Uterus (tissue), 4 donors: ENCODE measurements at places on chromosomes 2 and 18. TPM values are rescaled to one million over a fixed set of nuclear protein-coding genes. Genes with fewer than 3 reads are reported as not detected.

- DNase-seq, result no peak
Observed at GRCh38 chr2:157158111-157158510, 99.4 kb upstream of the GALNT5 start.

- DNase-seq, result no peak
Observed at GRCh38 chr2:236685361-236685760, 115.7 kb downstream of the ACKR3 start.

DNA sequence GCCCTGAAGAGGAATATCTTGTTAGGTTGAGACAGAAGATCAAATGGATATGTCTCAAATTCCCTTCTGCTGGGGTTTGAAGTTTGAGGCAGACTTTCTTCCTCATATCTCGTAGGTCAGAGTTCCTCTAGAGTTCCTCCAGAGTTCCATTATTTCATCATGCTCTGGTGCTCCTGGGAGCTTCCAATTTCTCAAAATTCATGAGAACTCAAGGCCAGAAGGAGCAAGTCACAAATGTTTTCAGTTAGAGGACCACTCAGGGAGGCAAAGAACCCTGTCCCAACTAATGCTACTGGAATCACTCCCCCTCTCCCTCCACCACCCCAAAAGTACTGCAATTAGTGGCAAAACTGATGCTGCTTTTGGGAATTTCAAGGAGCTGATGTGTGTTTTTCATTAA is 115.7 kb upstream of the RBMS1 start:
- no peak for DNase-seq

GRCh38 chr2:197071213-197071612 is 144.7 kb upstream of the PGAP1 start:
- no peak for DNase-seq

GRCh38 chr18:38174594-38174993 is 609.0 kb upstream of the CELF4 start:
- DNase-seq, result no peak

- DNase-seq, result no peak
Observed at GRCh38 chr2:202883987-202884675, 12.6 kb upstream of the ICA1L start.

GRCh38 chr2:206086716-206087350 is 859 bp upstream of the INO80D start:
- DNase-seq, result no peak

- no peak for DNase-seq
Observed at GRCh38 chr2:66548422-66548821, 113.5 kb downstream of the MEIS1 start.

DNA sequence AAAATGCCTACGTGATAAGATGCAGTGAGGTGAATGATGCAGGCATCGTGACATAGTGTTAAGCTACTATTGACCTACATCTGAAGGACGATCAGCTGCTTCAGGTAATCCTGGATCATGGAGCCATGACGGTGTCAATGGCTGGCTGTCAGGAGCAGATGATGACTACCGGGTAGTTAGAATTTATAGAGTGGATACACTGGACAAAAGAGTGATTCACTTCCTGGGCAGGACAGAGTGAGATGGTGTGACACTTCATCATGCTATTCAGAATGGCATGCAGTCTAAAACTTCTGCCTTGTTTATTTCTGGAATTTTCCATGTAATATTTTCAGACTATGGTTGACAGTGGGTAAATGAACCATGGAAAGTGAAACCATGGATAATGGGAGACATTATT is 29.5 kb downstream of the METTL8 start:
- no peak for DNase-seq

DNA sequence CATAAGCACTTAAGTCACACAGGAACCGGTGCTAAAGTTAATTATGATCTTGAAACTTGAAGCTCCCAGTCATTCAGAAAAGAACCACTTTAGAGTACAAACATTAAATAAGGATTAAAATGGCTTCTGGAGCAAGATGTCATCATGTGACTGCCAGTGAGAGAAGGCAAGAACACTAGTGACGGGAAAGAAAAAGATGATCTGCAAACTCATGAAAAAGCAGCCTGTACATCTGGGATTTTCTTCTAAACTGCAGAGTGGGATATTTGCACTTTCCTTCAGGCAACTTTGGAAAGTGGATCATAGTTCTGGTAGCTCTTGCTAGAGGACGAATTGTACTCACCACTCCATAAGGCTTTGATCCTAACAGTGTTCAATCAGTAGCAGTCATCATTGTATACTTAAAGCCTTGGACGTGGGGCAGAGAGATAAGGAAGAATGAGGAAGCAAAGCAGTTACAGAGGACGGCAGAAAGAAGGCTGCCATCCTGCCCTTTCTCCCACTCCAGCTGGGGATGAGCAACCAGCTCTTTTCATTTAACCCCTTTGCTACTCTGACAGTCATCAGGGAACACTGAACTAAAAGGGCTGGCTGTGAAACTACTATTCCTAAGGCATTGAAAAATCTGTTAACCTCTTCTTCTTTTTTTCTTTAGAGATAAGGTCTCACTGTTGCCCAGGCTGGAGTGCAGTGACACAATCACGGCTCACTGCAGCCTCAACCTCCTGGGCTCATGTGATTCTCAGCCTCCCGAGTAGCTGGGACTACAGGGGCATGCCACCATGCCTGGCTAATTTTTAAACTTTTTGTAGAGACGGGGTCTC is 18.1 kb downstream of the ABHD3 start:
- no peak for DNase-seq

DNA sequence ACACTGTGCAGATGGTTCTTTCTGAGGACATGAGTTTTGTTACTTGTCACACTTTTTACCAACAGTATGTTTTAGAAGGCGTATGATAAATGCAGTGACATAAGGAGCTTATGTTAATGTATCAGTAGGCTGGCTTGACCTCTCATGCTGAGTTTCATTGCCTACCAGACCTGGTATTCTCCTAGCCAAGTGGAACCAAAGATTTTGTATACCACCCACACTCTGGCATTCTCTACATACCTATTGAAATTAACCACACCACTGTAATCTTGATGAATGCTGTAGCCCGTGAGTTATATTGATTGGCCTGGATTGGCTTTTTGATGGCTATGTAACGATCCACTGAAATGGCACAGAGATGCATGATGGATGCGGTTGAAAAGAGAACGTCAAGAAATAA is 11.4 kb downstream of the HTR2B start:
- DNase-seq, result no peak

- no peak for DNase-seq
Observed at GRCh38 chr2:55420439-55420725, 726 bp upstream of the CCDC88A start.

- no peak for DNase-seq
Observed at GRCh38 chr2:15116830-15117229, 444.3 kb downstream of the NBAS start.

- no peak for DNase-seq
Observed at GRCh38 chr2:13413989-13414388, 697.3 kb downstream of the TRIB2 start.

- no peak for DNase-seq
Observed at GRCh38 chr2:152174574-152174973, 989 bp downstream of the STAM2 start.

DNA sequence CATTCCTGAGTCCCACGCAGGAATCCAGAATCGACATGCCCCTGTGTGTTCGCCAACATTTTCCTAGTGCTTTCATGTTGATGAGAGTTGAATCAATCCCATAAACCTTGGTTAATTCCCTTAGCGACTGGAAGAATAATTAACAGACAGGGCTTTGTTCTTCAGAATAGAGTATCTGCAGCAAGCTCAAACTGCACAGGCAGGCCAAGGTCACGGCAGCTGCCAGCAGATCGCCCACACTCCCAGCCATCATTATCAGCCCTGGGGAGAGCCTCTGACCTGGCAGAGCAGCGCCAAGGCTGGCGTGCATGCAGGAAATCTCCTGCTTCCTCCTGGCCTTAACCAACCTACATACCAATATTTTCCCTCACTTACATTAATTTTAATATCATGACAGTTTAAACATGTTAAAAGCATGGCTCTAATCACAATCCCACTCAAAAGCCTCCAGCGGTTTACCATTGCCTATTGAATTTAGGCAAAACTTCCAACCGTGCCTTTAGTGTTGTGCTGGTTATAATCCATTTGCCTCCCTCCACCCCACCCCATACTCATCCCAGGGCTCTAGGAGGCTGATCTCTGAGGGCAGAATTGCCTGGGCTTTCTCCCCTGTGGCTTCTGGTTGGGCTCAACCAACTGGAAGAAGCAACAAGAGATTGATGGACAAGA is 46.8 kb upstream of the NCK2 start:
- DNase-seq, result no peak

DNA sequence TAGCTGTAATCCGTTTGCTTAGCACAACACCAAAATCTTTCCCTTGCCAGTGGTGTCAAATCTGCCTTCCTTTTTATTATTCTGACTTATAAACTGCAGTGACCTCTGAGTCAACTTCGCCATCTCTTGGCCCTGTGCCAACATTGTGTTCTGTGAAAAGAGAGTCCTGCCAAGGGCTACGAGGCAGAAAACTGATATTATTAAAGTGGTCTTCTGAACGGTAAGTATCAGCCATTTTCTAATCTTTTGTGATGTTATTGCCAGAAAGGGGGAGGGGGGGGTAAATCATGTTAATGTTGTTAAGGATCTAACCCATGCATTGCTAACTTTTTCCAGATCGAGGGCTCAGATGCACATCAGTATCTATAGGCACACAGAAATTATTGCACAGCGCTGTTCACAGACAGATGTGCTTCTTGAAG is 121.5 kb upstream of the LTBP1 start:
- peak; percentile 25 for DNase-seq

GRCh38 chr2:39093218-39093898 is 27.5 kb downstream of the SOS1 start:
- DNase-seq, result no peak

- DNase-seq, result no peak
Observed at GRCh38 chr2:80429251-80429650, 124.7 kb upstream of the LRRTM1 start.

DNA sequence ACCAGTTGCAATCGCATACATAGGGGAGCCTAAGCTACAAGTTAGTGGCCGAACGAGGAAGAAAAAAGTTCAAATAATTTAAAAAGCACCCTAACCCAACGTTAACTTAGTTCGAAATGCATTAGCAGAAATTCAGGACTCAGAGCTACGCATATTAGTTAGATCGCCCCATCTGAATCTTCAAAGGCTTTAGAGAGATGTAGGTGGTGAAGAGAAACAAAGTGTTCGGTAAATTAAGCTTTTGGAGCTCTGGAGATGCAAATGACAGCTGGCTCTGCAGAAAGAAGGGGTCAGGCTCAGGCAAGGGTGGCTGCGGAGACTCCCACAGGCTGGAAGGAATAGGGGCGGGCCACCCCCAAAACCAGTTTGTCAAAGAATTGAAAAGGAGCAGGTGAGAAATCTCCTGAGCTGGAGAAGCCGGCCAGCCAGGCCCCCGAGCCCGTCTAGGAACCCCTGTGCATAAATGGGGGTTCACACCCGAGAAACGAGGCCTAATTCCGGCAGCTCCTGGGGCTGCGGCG is 621 bp downstream of the TXNL1 start:
- DNase-seq, result no peak

GRCh38 chr18:21389283-21389682 is 147.3 kb downstream of the GREB1L start:
- DNase-seq, result no peak

DNA sequence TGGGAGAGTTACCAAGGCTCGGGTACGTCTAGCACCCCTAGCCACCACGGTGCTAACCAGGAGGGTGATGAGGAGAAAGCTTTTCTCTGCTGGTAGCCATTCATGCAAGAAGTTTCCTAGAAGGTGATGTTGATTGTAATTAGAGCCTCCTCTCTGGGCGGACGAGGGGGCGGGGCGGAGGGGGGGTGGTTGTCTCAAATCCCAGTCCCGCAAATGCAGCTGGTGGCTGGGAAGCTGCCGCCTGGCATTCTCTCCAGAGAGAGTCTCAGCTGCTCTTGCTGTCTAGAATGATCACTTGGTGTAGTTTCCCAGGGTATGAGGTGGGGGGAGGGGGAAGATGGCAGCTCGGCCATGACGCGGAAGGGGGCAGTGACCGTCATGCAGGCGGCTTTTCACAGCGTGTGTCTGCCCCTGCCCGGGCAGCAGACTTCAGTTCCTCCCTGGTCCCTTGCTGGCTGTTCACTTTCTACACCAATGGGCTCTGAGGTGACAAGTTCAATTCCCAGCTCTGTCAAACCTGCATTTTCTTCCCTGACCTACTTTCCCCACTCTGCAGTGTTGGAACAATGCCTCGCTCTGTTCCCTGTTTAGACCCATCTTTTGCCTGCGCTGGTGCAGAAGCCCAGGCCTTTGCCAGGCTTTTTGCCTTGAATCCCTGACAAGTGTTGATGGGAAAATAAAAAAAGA is 61.5 kb upstream of the KLF7 start:
- DNase-seq, result peak; percentile 48

- DNase-seq, result peak; percentile 90
Observed at GRCh38 chr18:48902023-48902855, 48.5 kb downstream of the SMAD7 start.

GRCh38 chr2:234051374-234052070 is 1.0 kb downstream of the SPP2 start:
- DNase-seq, result no peak

DNA sequence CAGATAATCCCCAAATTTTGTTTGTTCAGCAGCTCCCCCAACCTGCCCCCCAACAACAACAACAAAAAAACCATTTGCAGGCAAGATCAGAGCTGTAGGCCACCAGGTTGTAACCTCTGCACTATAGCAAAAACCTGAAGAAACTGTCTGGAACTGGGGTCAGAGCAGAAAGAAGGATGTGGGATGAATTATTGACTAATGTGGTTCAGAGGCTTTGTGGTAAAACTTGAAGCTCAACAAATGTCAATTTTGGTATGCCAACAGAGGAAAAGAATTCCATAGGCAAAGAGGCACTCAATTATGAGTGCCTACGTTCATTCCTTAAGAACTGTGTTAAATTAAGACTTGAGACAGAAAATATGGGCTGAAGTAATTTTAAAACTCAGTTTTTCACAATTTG is 255.1 kb downstream of the STK39 start:
- no peak for DNase-seq

MAP2 gene
- 4.7 TPM for total RNA-seq

DSG4 gene
- not detected for total RNA-seq

DUSP19 gene
- 12.4 TPM for total RNA-seq

PFN4 gene
- total RNA-seq, result not detected

NEURL3 gene
- not detected for total RNA-seq

EVX2 gene
- 0.28 TPM for total RNA-seq

UCN gene
- total RNA-seq, result not detected

TDRD15 gene
- not detected for total RNA-seq

OXER1 gene
- 1.9 TPM for total RNA-seq
